ENCODE measurements at places on chromosomes 4 and X. TPM values are rescaled to one million over a fixed set of nuclear protein-coding genes. Genes with fewer than 3 reads are reported as not detected.

AWAT1 gene
- total RNA-seq: not detected

TMEM165 gene
- total RNA-seq: 140 TPM

- DNase-seq: no peak
These were observed 17.7 kb upstream of the GPR34 start for GRCh38 chrX:41671082-41671481.

TMEM271 gene
- total RNA-seq: not detected

GRPR gene
- total RNA-seq: 0.27 TPM

DNA sequence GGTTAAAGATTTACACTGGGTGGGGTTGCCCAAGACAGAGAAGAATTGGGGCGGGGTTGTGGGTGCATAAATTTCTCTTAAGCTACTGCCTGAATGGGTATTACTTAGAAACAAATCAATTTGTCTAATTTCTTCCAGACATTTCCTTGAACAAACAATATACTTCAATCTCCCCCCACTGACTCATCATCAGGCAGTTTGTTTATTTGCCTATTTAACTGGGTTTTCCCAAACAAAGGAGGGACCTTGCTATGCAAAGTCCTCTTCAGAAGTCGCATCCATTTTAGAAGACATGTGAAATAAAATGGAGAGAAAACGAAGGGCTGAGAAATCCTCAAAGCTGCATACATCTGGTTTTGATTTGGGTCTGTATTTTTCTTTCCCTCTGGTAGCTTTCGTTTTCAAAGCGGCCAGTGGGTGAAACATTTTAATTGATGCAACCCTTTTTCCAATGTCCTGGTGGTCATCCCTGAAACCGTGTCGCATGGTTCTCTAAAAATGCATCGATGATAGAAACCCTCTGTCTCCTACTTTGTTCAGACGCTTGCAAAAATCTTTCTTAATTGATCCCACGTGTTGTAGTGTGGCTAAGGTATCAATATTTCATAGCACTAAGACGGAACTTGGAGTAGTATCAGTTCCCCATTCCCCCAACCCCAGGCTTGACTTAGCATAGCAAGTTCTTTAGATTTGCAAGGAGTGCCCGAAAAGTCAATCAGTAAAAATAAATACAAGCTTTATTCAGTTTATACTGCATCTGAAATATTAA, 115.1 kb upstream of the MXRA5 start:
- no peak for DNase-seq

SCOC gene
- 38.4 TPM for total RNA-seq

GRCh38 chr4:169530048-169530447, 82.3 kb downstream of the NEK1 start:
- DNase-seq: no peak

SPIN4 gene
- 8.1 TPM for total RNA-seq

DNA sequence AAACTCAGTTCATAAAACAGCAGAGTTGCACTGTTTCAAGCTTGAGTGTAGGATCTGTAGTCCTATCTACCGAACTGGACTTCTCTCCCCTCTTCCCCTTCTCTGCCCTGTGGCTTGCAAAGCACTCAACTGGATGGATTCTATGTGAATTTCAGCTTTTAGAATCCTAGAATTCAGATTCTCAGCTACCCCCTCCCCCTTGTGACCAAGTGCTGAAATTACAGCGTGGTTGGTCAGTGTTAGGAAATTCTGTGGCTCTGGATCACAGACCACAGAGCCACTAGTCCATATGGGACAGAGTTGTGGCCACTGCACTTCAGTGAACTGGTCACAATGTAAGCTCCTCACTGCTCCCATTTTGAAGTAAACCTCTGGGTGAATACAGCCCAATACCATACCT, 64.6 kb upstream of the TRPC5 start:
- no peak for DNase-seq

KCND1 gene
- total RNA-seq: 1.8 TPM

MAGEA12 gene
- not detected for total RNA-seq

DNA sequence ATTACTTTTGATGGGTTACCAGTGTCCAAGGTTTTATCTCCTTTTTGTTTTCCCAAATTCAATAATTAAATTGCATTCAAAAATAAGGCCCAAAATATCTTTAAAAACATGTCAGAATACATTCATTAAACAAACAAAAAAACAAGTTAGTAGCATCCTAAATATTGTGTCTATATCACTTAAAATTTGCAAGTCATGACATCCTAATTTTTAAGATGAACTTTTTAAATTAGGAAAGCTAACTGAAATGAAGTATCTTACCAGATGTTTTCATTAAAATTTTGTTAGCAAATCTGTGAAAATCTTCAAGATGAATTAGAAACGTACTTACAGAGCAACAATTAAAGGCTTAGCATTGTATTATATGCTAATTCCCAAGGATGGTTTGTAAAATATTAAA, 962 bp upstream of the CFAP299 start:
- DNase-seq: no peak

SSX2B gene
- total RNA-seq: not detected

DNA sequence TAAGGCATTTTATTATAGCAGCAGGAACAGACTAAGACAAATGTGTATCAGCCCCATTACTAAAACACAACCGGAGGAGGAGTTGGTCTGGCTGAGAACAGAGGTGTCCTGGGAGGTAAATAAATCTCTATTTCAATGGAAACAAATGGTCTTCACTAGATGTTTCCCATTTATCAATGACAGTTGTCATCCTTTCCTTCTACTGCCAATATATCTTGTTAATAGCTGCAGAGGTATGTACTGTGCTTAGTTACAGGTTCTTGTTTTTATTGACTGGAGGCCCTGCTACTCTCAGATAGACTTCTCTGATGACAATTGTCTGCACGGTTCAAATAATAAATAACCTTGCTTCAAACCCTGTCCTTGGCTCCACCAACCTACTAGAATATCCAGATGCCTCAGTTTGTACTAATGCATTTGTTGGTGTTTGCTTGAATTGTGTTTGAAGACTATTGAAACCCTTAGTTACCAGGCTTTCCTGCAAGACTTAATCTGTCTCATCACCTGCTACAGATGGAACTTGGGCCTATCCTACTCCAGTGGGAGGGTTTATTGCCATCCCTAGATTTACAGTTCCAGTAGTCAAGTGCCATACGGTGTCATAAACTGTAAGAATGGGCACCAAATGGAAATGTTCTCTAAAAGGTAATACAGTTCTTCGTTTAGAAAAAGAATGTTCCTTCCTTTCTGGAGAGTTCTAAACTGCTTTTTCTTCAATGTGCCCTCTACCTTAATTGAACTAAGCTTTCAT, 29.8 kb upstream of the HPGDS start:
- DNase-seq: no peak

DNA sequence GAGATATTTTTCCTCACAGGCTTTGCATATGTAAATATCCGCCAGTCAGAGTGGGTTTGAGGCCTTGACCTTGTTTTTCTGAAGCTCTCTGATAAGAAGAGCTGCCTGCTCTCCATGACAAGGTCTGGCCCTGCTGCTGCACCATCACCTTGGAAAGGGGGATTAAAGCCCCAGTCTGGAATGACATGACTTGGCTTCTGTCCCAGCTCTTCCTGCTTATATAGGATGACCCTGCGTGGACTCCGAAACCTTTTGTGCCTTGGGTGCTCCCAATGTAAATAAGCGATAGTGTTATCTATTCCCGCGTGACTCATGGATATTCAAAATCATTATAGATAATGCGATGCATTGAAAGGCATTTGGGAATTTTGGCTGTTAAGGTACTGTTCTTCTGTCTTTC, 139.3 kb downstream of the BMPR1B start:
- no peak for DNase-seq

GABRB1 gene
- not detected for total RNA-seq

GRCh38 chr4:182897601-182898478, 19.3 kb downstream of the DCTD start:
- DNase-seq: peak; percentile 71

GRCh38 chr4:127783026-127783769, 1.1 kb downstream of the HSPA4L start:
- DNase-seq: peak; percentile 67

DNA sequence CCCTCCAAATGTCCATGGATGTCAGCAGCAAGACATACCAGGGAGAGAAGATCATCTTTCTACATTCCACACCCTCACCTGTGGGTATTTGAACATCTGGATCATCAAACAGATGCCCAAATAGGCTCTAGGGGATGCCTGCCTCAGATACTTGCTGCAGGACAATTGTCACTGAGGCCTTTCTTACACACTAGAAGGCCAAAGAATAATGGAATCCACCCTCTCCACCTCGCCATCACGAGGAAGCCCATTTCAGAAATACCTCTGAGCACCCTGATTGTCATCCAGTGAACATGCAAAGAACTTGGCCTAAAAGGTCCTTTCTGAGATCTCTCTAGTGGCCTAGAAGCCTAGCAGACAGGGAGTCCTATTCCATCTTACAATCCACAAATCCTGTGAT, 6.9 kb upstream of the KIAA1210 start:
- DNase-seq: no peak

GRCh38 chr4:81152839-81153713, 61.9 kb downstream of the PRKG2 start:
- DNase-seq: no peak

DNA sequence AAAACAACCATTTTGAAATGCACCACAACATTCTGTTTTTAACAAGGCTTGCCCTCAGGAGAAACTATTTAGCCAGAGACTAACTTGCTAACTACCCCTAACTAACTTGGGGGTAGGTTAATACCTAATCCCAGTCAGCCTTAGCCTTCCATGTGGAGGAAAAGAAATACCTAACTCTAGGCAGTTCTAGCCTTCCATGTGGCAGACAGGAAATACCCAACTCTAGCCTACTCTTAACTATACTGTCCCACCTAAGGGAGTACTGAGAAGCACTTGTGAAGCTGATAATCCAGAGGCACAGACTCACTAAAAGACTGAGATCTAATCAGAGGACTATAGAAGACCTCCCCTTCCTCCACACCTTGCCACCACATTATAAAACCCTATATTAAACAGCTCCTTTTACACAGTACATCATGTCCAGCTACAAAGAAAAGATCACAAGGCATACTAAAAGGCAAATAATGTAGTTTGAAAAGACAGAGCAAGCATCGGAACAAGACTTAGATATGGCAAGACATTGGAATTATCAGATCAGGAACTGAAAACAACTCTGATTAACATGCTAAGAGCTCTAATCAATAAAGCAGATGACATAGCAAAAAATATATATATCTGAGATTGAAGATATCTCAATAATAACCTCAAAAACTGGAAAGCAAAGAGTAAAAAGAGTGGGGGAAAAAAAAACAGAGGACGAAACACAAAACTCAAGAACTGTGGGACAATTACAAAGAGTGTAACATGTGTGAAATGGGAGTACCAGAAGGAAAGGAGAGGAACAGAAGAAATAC, 52.2 kb downstream of the FRYL start:
- no peak for DNase-seq

MGST2 gene
- 79.3 TPM for total RNA-seq

GRCh38 chr4:53195815-53196661, 169.8 kb downstream of the SCFD2 start:
- DNase-seq: no peak

DNA sequence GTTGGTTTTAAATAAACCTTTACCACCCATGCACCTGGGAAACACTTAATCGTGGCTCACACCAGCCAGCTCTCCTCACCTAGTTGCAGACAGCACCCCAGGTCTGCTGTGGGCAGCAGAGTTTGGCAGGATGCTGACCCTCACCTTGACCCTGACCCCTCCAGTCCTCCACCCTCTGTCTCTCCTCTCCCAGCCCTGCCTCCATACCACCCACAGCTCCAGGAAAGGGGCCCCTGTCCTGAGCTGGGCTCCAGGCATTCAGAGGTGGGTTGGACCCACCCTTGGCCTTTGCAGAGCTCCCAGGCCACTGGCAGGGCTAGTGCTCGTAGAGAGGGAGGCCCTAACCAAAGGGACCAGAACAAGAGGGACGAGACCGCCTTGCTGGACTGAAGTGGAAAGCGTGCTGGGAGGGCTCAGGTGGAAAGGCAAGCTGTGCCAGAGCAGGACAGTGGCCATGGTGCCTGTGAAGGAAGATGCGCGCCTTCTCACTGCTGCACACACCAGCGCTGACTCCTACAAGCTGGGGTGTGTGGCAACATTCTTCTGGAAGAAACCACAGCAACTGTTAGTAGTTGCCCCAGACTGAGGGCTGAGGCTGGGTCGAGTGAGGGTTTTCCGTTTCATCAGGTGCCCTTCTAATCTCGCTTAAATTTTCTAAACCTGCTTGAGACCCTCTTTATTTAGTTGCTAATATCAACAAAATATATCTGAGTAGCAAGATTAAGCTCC, 10.7 kb upstream of the S100P start:
- DNase-seq: no peak

GRCh38 chr4:69096111-69096656, at the start of gene UGT2B7:
Gene UGT2B7, plus strand, starts transcription at chr4:69096474. Its CDS starts 47 bp downstream, at chr4:69096521.
- no peak for DNase-seq

DNA sequence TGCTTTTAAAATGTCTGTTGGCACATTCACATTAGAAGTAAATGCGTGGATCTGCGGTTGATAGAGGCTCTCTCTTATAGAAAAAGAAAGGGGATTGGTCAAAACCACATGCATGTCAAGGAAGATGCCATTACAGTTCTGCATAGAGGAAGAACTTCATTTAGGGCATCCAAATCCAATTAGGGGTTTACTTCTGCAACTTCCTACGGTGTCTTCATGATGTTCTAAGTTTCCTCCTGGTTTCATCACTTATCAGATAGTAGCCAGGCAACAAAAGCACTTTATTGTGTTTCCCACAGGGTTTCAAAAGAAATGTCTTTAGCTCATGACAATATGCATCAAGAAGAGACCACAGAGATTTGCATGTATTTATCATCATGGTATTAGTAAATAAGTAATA, 136.0 kb upstream of the HPGD start:
- no peak for DNase-seq
